ENCODE measurements at places on chromosomes 7 and 10.

- DNase-seq, result no peak
These were observed 103.6 kb downstream of the VIPR2 start for GRCh38 chr7:159040912-159041711.

- DNase-seq, result no peak
These were observed 406 bp downstream of the CBLL1 start for GRCh38 chr7:107744345-107744750.

- DNase-seq, result no peak
These were observed 306.3 kb downstream of the C7orf25 start for GRCh38 chr7:42605406-42606192.

GRCh38 chr7:78852951-78853350 is 600.5 kb downstream of the MAGI2 start:
- DNase-seq, result no peak

GRCh38 chr10:80447436-80448190 is 6.5 kb upstream of the TSPAN14 start:
- DNase-seq, result no peak

DNA sequence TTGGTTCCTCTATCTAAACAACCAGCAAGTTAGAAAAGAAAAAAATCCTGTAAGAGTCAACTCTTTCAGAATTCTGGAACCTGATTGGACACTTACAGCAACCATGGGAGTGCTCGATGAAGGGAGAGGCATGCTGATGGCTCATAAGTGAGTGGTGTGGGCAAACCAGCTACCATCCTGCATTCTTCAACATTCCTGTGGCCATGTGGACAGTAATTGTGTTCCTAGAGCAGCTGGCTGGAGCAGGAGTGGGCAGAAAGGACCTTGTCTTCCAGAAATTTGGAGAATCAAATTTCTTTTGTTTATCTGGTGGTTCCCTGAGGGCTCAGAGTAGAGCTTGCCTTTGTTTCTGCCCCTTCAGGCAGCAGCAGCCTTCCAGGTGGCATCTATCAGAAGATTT is 22.5 kb upstream of the MYL7 start:
- DNase-seq, result peak; percentile 80

DNA sequence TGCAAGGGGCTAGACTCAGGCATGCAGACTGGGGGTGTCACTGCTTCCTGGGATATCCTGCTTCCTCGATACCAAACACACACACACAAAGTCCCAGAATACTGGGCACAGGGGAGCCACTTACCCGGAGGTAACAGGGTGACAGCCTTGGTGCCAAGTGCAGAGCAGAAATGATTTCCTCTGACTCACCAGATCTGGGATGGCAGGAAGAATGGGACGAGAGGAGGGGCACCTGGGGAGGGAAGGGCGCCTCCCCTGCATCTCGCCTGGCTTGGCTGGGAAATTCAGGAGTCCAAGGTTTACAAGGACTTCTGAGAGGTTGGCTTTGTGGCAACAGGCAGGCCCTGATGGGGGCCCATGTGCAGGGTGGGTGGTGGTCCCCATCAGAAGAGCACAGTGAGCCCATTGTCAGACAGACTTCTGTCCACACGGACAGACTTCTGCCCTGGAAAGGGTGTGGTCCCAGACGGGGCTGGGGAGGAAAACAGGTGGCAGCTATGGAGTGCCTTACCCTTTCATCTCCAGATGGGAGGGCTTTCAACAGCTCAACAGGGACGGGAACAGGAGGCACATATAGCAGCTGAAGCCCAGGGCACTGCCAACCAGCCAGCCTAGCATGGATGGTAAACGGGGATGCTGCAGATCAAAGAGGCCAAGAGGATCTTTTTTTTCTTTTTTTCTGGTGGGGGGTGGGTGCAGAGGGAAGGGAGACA is 9.7 kb upstream of the CCL24 start:
- peak; percentile 16 for DNase-seq

DNA sequence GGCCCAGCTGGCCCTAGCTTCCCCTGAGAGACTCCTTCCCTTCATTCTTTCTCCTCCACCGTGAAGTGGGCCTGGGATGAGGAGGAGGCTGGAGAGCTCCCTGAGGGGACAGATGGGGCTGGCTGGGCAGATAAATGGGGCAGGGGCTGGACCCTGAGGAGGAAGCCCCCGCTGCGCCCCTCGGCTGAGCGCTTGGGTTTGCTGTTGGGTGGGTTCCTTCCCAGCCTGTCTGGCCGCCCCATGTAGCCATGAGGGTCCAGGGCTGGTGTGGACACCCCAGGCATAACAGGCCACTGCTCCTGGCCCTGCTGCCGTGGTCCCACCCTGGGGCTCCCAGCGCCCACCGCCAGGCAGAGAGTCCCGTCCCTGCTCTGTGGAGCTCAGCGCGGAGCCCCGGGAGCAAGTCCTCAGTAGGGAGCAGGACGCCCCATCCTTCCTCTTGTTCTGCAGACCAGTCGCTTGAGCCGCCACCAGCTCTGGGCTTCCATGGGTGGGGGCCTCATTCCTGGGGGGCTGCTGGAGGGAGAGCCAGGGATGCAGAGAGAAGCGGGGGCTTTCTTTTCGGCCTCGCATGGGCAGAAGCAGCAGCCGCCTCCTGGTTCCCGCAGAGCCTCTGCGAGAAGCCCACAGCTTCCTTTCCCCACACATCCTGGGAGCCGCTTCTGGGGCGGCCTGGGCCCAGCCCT is 266.4 kb upstream of the TCERG1L start:
- DNase-seq, result no peak

DNA sequence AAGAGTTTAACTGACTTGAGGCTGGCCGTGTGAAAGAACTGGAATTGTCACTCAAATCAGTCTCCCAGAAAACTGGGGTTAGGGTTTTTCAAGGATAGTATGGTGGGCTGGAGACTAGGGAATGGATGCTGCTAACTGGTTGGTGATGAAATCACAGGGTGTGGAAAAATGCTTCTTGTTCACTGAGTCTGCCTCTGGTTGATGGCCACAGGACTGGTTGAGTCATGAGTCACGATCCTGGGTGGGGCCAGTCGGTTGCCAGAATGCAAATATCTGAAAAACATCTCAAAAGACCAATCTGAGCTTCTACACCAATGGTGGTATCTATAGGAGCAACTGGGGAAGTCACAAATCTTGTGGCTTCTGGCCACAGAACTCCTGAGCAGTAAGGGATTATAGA is 16.3 kb upstream of the BAMBI start:
- DNase-seq, result peak; percentile 54

GRCh38 chr10:132500781-132501415 is 36.7 kb upstream of the INPP5A start:
- DNase-seq, result peak; percentile 38

GRCh38 chr10:122487174-122487765 is 25.9 kb downstream of the HTRA1 start:
- no peak for DNase-seq

- DNase-seq, result peak; percentile 84
These were observed 136.9 kb downstream of the KCNMA1 start for GRCh38 chr10:77500754-77501151.

GRCh38 chr10:107913317-107914294 is 749.1 kb upstream of the SORCS1 start:
- DNase-seq, result no peak

- DNase-seq, result peak; percentile 49
These were observed at the start of gene GJC3 for GRCh38 chr7:99928994-99929729. Gene GJC3 (minus strand): TSS chr7:99929620. CDS start chr7:99929620, 0 bp downstream.

- no peak for DNase-seq
These were observed 9.5 kb upstream of the RAMP3 start for GRCh38 chr7:45147858-45148652.

DNA sequence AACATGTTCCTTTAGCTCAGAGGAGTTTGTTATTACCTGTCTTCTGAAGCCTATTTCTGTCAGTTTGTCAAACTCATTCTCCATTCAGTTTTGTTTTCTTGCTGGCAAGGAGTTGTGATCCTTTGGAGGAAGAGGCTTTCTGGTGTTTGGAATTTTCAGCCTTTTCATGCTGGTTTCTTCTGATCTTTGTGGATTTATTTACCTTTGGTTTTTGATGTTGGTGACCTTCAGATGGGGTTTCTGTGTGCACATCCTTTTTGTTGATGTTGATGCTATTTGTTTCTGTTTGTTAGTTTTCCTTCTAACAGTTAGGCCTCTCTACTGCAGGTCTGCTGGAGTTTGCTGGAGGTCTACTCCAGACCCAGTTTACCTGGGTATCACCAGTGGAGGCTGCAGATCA is 118.6 kb downstream of the PPP1R9A start:
- DNase-seq, result no peak

- DNase-seq, result no peak
These were observed 181.5 kb downstream of the EXOC4 start for GRCh38 chr7:133434246-133434865.

Data from RCC 7860 (cell line).